Activated CD4-positive, alpha-beta T cell treated with anti-CD3 and anti-CD28 coated beads, Interleukin-2, amount 10 ng/mL, durations not matched to agents 7 days and 5 days (primary cell): ENCODE measurements at places on chromosomes 13 and 19.

GRCh38 chr19:32403291-32403995 lies 2.1 kb upstream of the DPY19L3 start:
- H3K36me3 ChIP-seq = no peaks in the 10 kb centered on the region
- DNase-seq = no peak
- peak overlapping the region; percentile 82 for H3K4me3 ChIP-seq
- peaks cover 20% of the 10 kb centered on the region for H3K4me1 ChIP-seq
- no peak overlapping the region for H3K27ac ChIP-seq

- H3K27ac ChIP-seq = no peak overlapping the region
- peaks cover 15% of the 10 kb centered on the region for H3K4me1 ChIP-seq
- DNase-seq = no peak
- H3K36me3 ChIP-seq = no peaks in the 10 kb centered on the region
- no peak overlapping the region for H3K4me3 ChIP-seq
Measured at GRCh38 chr13:23903906-23904280, 6.6 kb upstream of the C1QTNF9B start.

DNA sequence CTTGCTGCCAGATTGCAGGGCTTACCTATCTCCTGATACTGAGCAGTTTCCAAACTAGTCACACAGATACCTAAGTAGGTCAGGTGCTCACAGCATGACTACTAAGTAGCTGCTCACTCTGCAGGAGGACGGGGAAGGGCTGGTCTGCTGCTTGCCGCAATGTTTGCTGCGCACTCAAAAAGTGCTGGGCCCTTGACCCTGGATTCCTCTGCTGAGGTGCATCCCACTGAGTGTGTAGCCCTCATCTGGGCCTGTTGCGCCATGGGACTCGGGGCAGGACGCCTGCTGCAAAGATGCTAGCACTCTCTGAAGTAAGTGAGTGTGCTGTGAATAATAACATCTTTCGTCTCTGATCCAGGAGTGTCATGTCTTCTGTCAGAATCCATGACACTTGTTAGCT lies 59.2 kb upstream of the MEDAG start:
- no peak for DNase-seq
- H3K36me3 ChIP-seq = no peaks in the 10 kb centered on the region
- no peak overlapping the region for H3K27ac ChIP-seq
- H3K4me1 ChIP-seq = peaks cover 9% of the 10 kb centered on the region
- peaks cover 10% of the 10 kb centered on the region for H3K27me3 ChIP-seq

DNA sequence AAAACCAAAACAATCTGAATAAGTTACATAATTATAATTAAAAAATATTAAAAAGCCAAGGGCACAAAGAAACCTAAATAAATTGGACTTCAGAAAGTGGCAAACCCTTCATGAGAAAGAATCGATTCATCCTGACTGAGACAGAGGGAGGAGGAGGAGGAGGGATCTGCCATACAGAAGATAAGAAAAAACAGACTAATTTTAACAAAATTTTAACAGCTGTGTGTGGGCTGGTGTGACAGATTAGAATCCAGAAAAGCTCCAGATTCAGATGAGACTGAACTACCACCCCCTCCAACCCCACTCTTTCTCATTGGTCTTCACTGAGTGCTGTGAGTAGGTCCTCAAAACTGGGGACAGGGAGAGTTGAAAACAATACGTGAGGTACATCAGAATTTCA lies 111.5 kb upstream of the HTR2A start:
- H3K36me3 ChIP-seq = no peaks in the 10 kb centered on the region
- H3K27ac ChIP-seq = no peak overlapping the region
- no peaks in the 10 kb centered on the region for H3K4me1 ChIP-seq
- H3K27me3 ChIP-seq = peaks cover 9% of the 10 kb centered on the region
- H3K4me3 ChIP-seq = no peak overlapping the region

DNA sequence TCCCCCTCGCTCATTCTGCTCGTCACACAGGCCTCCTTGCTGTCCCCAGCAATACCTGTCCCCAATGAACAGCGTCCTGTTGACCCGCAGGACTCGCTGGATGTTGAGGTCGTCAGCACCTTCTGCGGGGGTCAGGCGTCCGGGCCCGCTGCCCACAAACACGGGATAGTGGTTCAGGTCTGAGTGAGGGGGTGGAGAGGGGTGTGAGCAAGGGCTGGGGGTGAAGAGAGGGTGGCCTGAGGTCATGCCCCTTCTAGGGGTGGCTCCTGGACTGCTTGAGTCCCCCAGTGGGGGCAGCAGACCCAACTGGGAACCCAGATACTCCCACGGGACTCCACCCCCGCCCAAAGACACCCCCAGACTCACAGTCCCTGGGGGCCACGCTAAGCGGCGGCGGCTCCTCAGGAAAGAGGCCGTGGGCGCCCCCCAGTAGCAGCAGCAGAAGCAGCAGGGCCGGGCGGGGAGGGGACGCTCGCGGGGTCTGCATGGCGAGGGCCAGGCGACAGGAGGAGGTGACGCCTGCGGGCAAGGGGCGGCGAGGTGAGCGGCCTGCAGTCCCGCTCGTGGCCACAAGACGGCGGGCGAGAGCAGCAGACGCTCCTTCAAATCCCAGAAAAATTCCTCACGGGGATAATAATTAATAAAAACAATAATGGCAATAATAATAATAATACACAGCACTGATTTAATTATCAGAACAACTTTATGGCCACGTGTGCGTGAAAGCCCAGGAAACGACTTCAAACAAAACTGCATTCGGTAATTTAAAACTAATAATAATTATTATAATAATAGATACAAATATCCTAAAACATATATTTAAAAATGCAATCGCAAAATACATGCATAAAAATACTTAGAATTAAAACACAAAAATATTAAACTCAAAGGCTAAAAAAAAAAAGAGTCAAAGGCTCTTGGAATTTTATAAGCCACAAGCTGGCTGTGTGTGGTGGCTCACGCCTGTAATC lies 1.2 kb downstream of the SEMA6B start:
- H3K27ac ChIP-seq = no peak overlapping the region
- no peaks in the 10 kb centered on the region for H3K27me3 ChIP-seq
- H3K36me3 ChIP-seq = no peaks in the 10 kb centered on the region

- no peak for DNase-seq
- no peaks in the 10 kb centered on the region for H3K4me1 ChIP-seq
- H3K27me3 ChIP-seq = no peaks in the 10 kb centered on the region
- no peak overlapping the region for H3K27ac ChIP-seq
- no peaks in the 10 kb centered on the region for H3K36me3 ChIP-seq
Measured at GRCh38 chr13:76286178-76286577, 600.0 kb downstream of the KCTD12 start.

DNA sequence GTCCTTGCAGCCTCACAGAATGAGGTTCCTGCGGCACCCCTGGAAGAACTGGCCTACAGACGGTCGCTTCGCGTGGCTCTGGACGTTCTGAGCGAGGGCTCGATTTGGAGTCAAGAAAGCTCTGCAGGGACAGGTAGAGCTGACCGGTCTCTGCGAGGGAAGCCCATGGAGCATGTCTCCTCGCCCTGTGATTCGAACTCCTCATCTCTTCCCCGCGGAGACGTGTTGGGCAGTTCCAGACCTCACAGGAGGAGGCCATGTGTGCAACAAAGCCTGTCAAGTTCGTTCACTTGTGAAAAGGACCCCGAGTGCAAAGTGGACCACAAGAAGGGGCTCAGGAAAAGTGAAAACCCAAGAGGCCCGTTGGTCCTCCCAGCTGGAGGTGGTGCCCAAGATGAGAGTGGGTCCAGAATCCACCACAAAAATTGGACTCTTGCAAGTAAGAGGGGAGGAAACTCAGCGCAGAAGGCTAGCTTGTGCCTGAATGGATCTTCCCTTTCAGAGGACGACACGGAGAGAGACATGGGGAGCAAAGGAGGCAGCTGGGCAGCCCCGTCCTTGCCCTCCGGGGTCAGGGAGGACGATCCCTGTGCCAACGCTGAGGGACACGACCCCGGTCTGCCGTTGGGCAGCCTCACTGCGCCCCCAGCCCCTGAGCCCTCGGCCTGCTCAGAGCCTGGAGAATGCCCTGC lies 23.4 kb upstream of the NDUFS7 start:
- H3K4me1 ChIP-seq = peaks cover 47% of the 10 kb centered on the region
- no peak for DNase-seq
- peaks cover 33% of the 10 kb centered on the region for H3K36me3 ChIP-seq
- H3K4me3 ChIP-seq = no peak overlapping the region

GRCh38 chr19:21581646-21582240 lies 76.3 kb downstream of the ZNF429 start:
- DNase-seq = no peak
- no peaks in the 10 kb centered on the region for H3K36me3 ChIP-seq

DNA sequence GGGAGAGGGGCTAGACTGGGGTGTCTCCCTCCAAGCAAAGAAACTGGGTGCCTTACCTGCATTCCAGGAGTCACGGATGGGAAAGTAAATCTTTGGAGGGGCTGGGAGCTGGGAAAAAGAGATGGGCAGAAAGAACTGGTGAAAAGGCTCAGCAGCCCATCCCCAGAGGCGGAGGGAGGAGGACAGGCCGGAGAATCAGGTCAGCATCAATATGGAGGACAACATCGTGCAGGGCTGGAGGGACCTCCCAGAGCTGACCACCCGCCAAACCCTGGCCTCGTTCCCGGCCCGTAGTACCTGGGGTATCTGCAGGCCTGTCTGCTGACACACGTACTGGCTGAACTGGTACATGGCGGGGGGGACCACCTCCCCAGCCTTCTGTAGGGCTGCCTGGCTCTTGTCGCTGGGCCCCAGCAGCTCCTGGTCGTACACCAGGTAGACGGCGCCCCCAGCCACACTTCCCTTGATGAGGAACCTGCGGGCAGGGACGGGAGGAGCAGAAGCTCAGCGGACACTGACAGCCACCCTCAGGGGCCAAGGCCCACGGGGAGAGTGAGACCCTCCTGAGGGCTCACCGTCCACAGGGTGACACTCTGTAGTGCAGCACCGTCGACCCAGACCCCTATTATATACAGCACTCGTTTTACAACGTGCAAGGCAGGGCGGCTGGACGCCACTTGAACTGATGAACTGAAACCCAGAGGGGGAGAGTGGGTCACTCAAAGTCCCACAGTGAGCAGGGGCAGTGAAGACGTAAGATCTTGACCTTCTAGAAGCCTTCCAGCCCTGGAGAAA lies 830 bp downstream of the MICOS13 start:
- peak overlapping the region; percentile 95 for H3K4me3 ChIP-seq
- DNase-seq = no peak
- no peaks in the 10 kb centered on the region for H3K27me3 ChIP-seq
